ENCODE measurements at places on chromosomes 7 and 10. TPM values are rescaled to one million over a fixed set of nuclear protein-coding genes. Genes with fewer than 3 reads are reported as not detected.

- H3K36me3 ChIP-seq, result peaks cover 5% of the 10 kb centered on the region
- H3K27ac ChIP-seq, result peak overlapping the region; percentile 78
- H3K4me1 ChIP-seq, result peaks cover 91% of the 10 kb centered on the region
- H3K27me3 ChIP-seq, result no peaks in the 10 kb centered on the region
- DNase-seq, result no peak
Observed at GRCh38 chr10:71742301-71743088, 22.9 kb upstream of the C10orf105 start.

- no peak overlapping the region for H3K4me3 ChIP-seq
- no peaks in the 10 kb centered on the region for H3K4me1 ChIP-seq
- no peaks in the 10 kb centered on the region for H3K36me3 ChIP-seq
- no peaks in the 10 kb centered on the region for H3K27me3 ChIP-seq
Observed at GRCh38 chr10:107859065-107859464, 694.6 kb upstream of the SORCS1 start.

- DNase-seq, result no peak
- no peak overlapping the region for H3K27ac ChIP-seq
- no peak overlapping the region for H3K4me3 ChIP-seq
- no peaks in the 10 kb centered on the region for H3K4me1 ChIP-seq
Observed at GRCh38 chr7:54180796-54181195, 361.4 kb upstream of the VSTM2A start.

- no peak for DNase-seq
- no peaks in the 10 kb centered on the region for H3K27me3 ChIP-seq
- H3K4me1 ChIP-seq, result no peaks in the 10 kb centered on the region
Observed at GRCh38 chr10:36462194-36462593, 663.2 kb upstream of the ANKRD30A start.

DNA sequence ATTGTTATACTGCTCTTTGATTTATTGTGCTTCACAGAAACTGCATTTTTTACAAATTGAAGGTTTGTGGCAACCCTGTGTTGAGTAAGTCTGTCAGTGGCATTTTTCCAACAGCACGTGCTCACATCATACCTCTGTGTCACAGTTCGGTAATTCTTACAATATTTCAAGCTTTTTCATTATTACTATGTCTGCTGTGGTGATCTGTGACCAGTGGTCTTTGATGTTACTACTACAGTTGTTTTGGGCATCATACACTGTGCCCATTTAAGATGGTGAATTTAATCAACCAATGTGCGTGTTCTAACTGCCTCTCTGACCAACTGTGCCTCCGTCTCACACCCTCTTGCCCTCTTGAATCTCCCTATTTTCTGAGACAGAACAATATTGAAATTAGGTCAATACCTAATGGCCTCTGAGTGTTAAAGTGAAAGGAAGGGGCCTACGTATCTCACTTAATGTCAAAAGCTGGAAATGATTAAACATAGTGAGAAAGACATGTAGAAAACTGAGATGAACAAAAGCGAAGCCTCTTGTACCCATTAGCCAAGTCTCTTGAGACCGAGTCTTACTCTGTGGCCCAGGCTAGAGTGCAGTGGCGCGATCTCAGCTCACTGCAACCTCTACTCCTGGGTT lies 20.2 kb upstream of the ASL start:
- no peak overlapping the region for H3K4me3 ChIP-seq
- no peak for DNase-seq
- H3K36me3 ChIP-seq, result no peaks in the 10 kb centered on the region

DNA sequence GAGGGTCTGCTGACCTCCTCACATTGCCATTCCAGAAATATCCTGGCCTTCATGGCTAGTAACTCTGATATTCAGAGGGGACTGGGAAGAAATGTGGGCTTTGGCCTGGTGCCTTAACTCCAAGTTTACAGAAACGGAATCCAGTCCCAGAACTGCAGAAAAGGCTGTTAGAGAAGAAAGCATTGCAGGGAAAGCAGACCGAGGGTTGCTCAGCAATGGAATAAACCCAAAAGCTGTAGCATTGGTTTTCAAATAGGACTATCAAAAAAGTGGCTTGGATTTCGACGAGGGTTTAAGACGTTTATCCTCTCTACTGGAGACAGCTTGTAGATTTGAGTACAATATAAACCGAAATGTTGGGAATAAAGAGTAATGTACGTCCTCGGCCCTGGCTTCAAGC lies 425.8 kb upstream of the FOXK1 start:
- no peak for DNase-seq
- no peak overlapping the region for H3K27ac ChIP-seq
- no peaks in the 10 kb centered on the region for H3K4me1 ChIP-seq
- H3K27me3 ChIP-seq, result no peaks in the 10 kb centered on the region

DNA sequence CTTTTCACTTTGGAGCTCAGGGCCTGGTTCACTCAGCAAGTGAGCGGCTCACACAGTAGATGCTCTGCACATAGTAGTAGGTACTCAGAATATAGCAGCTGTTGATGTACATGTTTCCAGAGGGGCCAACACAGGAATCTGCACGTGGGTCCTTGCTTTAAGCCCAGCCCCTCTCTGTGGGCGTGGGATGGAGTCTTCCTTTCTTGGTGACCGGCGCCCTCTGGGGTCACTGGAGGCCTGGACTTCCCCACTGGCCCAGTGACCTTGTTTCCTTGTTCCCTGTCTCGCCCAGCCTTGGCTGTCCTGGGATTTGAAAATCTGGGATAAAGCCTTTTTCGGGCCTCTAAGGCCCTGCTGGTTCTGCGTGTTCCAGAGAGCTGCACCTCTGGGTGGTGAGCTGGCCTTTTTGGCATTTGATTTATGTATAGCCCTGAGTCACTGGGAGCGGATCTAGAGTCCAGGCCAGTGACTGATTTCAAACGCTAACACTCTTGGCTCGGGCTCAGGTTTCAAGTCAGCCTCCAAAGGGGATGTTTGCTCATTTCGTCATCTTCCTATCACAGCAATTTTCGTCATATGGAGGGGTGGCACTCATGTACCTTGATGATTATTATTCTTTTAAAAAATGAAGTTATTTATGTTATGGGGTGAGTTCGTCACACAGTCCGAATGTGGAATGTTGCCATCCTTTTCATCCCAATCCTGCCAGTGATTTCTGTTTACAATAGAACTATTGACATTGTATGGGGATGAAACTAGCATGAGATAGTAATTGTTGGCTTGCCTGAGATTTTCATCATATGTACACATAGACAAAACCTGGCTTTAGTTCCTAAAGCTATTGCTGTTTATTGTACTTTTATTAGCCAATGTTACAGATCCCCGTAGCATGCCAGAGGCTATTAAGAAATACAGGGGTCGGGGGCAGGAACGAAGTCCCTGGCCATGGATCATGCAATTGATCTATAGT lies 65.5 kb downstream of the CUX1 start:
- no peak for DNase-seq
- no peak overlapping the region for H3K4me3 ChIP-seq
- H3K36me3 ChIP-seq, result no peaks in the 10 kb centered on the region
- no peak overlapping the region for H3K27ac ChIP-seq
- H3K4me1 ChIP-seq, result peaks cover 8% of the 10 kb centered on the region

- H3K4me3 ChIP-seq, result no peak overlapping the region
- H3K4me1 ChIP-seq, result no peaks in the 10 kb centered on the region
- no peaks in the 10 kb centered on the region for H3K36me3 ChIP-seq
- no peak for DNase-seq
- H3K27ac ChIP-seq, result no peak overlapping the region
- no peaks in the 10 kb centered on the region for H3K27me3 ChIP-seq
Observed at GRCh38 chr10:90306187-90306586, 551.7 kb downstream of the HTR7 start.

GRCh38 chr7:143205560-143206293 lies 16.1 kb upstream of the TAS2R40 start:
- no peaks in the 10 kb centered on the region for H3K36me3 ChIP-seq
- no peak overlapping the region for H3K27ac ChIP-seq
- peaks cover 18% of the 10 kb centered on the region for H3K27me3 ChIP-seq
- no peak overlapping the region for H3K4me3 ChIP-seq
- peak; percentile 24 for DNase-seq

DNA sequence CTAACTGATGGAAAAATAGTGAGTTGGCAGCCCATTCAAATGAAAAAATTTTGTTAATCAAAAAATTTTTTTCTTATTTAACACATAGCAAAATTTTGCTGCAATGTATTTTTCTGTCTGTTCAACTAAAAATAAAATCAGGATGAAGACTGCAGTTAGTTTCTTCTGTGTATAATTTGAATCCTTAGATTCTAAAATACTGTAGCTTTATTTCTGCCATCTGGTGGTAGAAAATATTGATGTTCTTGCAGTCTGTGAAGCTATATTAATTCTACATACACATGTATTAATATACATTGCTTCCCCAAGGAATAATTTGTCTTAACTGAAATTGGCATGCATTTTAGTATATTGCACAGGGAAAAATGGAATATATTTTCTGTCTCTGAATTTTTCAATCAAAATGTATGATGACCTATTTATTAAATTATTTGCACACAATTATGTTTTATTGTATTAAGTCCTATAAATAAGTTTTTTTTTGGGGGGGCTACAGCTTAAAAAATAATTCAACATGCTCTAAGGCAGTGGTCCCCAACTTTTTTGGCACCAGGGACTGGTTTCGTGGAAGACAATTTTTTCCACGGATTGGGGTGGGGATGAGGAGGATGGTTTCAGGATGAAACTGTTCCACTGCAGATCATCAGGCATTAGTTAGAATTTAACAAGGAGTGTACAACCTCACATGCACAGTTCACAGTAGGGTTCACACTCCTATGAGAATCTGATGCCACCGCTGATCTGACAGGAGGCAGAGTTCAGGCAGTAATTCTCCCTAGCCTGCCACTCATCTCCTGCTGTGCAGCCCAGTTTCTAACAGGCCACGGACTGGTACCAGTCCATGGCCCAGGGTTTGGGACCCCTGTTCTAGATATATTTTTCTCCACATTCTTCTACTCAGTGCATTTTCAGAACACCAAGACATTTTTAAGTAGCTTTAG lies 119.4 kb downstream of the GNAT3 start:
- H3K27ac ChIP-seq, result no peak overlapping the region
- H3K4me1 ChIP-seq, result no peaks in the 10 kb centered on the region
- H3K4me3 ChIP-seq, result no peak overlapping the region
- H3K36me3 ChIP-seq, result no peaks in the 10 kb centered on the region

DNA sequence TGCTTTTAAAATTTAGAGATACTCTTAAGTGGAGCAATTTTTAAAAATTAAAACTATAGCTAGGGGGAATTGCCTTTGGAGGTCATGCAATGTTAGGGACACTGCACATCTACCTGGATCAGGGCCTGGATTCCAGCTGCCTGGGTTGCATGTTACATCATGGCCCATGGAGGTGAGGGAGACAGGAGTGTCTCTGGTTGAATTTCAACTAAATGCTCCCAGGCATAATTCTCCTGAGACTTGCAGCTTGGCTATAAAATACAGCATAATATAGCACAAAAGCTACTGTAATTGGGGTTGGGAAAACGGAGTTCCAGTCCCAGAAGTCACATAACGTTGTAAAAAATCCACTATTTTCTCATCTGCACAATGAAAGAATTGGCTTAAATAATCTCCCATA lies 782.5 kb downstream of the LRMDA start:
- no peaks in the 10 kb centered on the region for H3K27me3 ChIP-seq
- DNase-seq, result no peak
- no peak overlapping the region for H3K4me3 ChIP-seq
- H3K27ac ChIP-seq, result no peak overlapping the region

- no peaks in the 10 kb centered on the region for H3K4me1 ChIP-seq
- no peaks in the 10 kb centered on the region for H3K27me3 ChIP-seq
- no peak overlapping the region for H3K27ac ChIP-seq
- H3K4me3 ChIP-seq, result no peak overlapping the region
- H3K36me3 ChIP-seq, result peaks cover 36% of the 10 kb centered on the region
Observed at GRCh38 chr10:124829447-124830115, 28.0 kb downstream of the ABRAXAS2 start.

DNA sequence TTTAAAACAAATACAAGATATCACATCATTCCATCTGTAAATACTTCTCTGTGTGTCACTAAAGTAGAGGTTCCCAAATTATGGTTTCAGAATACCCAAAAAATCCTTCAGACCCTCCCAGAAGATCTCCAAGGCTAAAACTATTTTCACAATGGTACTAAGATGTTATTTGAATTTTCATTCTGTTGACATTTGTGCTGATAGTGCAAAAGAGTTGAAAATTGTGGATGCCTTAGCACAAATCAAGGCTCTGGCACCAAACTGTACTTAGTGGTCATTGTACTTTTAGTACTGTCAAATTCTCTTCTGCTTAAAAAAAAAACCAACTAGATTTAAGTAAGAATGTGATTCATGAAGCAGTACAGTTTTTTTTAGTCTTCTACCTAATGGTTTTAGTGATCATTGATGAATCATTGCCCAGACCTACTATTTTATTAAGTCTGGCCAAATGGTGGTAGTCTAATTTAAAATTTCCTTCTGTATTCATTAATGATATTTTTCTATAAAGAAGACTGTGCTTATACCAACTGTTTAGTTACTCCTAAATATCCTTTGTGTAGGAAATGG lies 50.5 kb downstream of the TPST1 start:
- DNase-seq, result no peak
- H3K27me3 ChIP-seq, result peaks cover 14% of the 10 kb centered on the region
- no peak overlapping the region for H3K27ac ChIP-seq
- H3K4me1 ChIP-seq, result no peaks in the 10 kb centered on the region
- H3K36me3 ChIP-seq, result no peaks in the 10 kb centered on the region
- H3K4me3 ChIP-seq, result no peak overlapping the region

GRCh38 chr10:48594803-48595538 lies 9.9 kb downstream of the ARHGAP22 start:
- DNase-seq, result no peak
- peaks cover 13% of the 10 kb centered on the region for H3K27me3 ChIP-seq
- H3K36me3 ChIP-seq, result no peaks in the 10 kb centered on the region
- H3K4me1 ChIP-seq, result peaks cover 3% of the 10 kb centered on the region
- no peak overlapping the region for H3K27ac ChIP-seq

Gene TFEC
- 0.05 TPM for total RNA-seq

Gene VSTM2A
- not detected for total RNA-seq

Gene GTF2IRD1
- 4.6 TPM for total RNA-seq

Gene PSPH
- 12.0 TPM for total RNA-seq

Gene CHST3
- 0.05 TPM for total RNA-seq

Measured in activated CD4-positive, alpha-beta memory T cell treated with anti-CD3 and anti-CD28 coated beads, Interleukin-2, amount 10 ng/mL, durations not matched to agents 7 days and 5 days (primary cell).